HT1080 (cell line): ENCODE measurements at places on chromosomes 12 and 14.

- no peak for DNase-seq
Measured at GRCh38 chr14:65277580-65278270, 134.8 kb upstream of the FUT8 start.

- DNase-seq: no peak
Measured at GRCh38 chr14:72054911-72055310, 122.7 kb downstream of the RGS6 start.

DNA sequence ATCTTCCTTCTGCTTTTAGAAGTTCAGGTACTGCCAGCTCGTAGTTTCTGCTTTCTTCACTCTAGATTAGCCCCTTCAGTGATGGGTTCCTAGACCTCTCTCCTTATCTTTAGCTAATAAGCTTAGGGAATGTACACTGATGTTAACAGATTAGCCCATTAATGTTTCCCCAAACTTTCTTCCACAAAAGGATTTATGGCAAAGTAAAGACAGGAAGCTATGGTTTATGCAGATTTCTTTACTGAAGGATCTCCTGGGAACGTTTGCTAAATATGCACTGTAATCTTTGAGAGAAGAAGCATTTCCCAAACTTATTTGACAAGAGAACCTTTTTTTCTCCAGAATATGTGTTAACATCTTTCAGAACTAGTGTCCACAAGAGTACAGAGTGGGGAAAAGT is 4.2 kb downstream of the SOCS4 start:
- no peak for DNase-seq

GRCh38 chr12:49932023-49932422 is 18.5 kb upstream of the AQP2 start:
- DNase-seq: no peak

- no peak for DNase-seq
Measured at GRCh38 chr14:94612174-94612573, at the start of gene SERPINA3. Gene SERPINA3, plus strand, starts transcription at chr14:94612391. Its CDS starts 2,051 bp downstream, at chr14:94614442.

DNA sequence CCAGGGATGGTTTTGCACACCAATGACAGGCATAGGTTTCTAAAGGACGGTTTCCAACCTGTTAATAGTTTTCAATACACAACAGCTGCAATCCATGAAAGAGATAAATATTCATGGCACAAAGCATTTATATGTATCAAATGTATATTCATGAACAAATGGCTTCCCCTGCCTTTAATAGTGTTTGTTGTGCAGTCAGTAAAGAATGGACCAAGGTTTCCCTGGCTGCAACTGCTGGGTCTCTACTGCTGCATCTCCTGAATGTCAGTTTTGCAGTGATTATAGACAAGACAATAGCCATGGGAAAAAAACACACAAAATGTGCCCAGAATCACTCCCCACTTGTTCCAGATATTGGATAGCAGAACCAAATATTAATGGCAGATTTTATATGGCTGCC is 284.1 kb downstream of the BTG1 start:
- no peak for DNase-seq

DNA sequence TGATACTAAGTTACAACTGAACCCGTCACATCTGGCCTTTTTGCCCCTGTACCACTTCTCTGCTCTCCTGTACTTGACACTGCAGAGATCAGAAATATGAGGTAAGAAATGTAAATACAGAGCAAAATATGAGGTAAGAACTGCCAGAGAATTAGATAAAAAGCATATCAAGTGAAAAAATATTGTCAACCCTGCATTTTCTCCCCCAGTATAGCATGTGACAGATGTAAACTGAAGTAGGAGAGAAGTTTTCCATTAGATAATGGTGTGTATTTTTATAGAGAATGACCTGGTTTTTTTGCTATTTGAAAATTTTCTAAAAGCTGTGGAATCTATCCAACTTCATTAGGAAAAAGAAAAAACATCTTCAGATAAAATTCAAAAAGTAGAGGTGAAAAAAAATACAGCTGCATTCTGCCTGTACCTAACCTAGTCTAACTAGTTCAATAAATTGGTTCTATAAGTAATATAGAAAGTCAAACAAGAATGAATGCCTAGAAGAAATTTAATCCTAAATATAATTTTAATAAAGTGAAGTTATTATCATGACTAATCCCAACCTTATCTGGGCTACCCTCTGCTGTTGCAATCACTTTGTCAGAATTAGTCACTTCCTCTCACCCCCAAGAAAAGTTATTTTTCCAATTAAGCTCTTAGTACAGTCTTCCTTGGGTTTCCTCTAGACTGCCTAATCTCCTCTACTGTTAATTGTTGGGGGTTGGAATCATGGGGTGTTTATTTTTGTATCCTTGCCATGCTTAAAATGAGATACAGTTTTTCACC is 210.0 kb downstream of the RASSF9 start:
- peak; percentile 84 for DNase-seq

DNA sequence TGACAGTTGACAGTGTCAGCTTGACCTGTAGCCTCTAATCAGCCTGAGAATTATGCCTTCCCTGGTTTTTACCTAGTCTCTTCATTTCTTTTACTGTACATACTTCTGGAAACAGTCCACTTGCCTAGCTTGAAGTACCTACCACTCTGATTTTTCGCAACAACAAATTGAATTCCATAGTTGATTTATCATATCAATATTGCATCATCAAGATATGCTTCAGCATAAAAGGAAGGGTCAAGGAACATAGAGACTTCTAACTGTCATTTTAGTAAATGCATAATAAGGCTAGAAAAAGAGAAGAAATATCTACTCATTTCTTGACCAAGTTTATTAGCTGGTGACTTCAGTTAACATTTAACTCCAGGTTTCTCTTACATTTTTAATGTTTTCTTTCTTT is 174.2 kb upstream of the FAR2 start:
- no peak for DNase-seq

DNA sequence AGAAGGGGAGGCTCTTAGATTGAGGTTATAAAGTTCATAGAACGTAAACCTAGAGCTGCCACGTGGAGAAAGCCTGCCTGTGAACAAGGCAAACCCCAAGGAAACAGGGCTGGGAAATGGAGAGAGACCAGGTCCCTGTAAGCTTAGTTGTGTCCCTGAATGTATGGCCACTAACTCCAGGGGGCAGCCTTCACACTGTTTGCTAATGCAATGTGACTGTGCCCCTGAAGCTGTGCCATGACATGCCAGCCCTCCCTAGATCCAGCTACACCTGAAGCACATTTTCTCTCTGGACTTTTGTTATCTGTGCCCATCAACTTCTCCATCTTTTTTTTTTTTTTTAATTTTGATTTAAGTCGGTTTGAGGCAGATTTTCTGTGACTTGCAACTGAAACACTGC is 60.6 kb upstream of the TMCC3 start:
- peak; percentile 32 for DNase-seq

- peak; percentile 82 for DNase-seq
Measured at GRCh38 chr14:69643430-69644200, 32.2 kb downstream of the SUSD6 start.

- DNase-seq: no peak
Measured at GRCh38 chr12:50276912-50277671, 6.2 kb downstream of the LIMA1 start.

GRCh38 chr12:29066011-29066588 is 83.0 kb upstream of the FAR2 start:
- DNase-seq: peak; percentile 31

DNA sequence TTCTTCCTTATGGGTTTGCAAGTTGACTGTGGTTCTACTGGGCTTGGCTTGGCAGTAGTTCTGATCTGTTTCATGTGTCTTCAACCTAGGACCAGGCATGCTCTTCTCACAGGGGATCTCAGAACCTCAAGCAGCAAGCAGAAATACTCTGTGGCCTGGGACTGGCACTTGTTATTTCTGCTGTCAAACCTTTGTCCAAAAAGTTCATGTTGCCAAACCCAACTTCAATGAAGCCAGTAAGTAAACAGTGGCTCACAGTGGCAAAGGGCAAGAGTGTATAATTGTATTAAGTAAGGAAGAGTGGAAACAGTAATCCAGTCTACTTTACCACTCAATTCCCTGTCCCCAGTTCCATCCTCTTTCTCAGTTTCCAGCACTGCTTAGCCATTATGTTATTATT is 15.7 kb upstream of the HMGA2 start:
- DNase-seq: no peak

DNA sequence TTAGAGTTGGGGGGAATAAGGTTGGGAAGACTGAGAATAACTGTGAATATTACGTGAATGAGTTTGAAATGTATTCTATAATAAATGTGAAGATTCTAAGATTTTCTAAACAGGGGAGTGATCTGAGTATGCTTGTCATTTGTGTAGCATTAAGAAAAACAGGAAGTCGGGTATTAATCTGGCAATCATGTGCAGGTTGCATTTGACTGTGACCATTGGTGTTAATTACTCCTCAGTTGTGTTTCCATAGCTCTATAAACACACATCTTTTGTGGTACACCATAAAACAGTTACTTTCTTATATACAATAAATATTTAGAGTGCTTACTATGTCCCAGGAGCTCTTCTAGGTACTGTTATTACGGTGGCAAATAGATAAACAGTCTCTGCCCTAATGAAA is 434.4 kb upstream of the PDE3A start:
- DNase-seq: no peak

GRCh38 chr12:87883806-87884205 is 145.4 kb downstream of the C12orf50 start:
- DNase-seq: peak; percentile 14

DNA sequence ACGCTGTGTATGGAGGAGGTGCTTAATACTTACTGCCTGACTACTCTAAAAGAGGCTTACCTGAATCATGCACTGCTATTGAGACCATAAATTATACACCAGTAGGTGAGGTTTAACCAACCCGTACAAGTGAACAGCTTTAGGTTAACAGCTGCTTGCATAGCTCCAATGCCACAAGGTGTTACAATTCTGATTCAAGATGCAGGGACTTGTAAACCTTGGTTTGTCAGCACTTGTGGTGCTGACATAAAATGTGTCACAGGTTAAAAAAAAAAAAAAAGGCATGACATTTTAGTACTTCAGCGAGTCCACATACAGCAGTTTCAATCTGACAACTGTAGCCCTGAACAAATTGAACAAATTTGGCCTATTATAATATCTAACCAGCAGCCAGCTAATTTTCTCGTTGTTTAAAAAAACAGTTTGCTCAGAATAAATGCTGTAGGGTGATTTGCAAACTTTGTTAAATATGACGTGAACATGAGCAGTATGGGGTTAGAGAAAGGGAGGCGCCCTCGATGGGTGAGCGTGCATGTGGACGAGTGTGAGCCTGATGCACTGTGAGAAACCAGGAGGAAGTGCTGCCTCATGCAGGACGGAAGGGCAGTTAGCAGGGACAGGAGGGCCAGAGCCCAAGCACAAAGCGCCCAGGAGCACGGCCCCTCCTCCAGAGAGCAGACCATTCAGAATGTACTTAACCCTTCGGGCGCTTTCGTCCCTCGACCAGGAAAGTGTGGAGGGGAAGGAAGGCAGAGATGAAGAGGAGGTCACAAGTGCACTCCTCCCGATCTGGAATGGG is 44.7 kb downstream of the TCHP start:
- DNase-seq: no peak

DNA sequence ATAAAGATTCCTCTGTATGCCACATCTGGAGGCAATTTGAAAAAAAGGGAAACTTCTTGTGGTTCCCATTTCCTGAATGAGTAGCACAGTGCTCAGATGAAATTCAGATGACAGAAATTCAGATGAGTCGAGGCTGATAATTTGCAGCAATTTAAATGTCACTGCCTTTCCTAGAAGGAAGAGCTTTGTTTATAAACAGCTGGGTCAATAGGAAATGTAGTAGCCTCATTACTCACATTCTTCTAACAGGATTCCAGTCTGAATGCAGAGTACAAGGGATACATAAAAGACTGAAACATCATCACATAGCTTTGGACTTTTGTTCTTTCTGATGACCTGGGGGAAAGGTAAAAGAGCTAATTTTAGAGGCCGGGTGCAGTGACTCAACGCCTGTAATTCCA is 11.3 kb upstream of the DACT1 start:
- peak; percentile 74 for DNase-seq

- no peak for DNase-seq
Measured at GRCh38 chr12:71477609-71478008, 38.0 kb downstream of the LGR5 start.

GRCh38 chr12:103884316-103884715 is 43.3 kb upstream of the NT5DC3 start:
- DNase-seq: peak; percentile 35

DNA sequence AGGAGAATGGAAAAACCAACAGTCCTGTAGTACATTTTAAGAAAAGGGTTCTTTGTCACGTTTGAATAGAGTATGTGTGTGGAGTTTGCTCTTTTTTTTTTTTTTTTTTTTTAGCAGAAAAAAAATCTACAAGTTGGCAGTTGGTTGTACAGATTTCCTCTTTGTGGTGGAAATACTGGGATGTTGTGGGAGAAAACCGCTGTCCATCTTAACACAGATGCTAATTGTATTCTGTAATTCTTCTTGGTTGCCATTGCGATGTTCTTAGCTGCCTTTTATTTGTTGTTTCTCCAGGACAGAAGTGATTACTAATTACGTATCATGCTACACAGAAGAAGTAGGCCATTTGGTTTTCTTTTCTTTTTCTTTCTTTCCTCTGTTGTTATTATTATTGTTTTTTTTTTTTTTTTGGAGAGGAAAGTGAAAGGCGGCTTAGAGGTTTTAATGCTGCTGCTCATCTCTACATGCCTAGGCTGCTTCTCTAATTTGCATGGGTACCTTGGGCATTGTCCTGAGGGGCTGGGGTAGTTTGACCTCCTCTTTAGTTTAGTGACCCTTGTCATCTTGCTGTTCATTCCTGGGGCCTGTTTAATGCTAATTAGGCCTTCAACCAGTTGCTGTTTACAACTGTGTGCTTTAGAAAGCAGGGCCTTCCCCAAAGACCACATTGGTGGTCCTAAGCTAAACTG is 94.7 kb downstream of the TMTC2 start:
- no peak for DNase-seq

- peak; percentile 69 for DNase-seq
Measured at GRCh38 chr12:68106160-68106559, 53.4 kb downstream of the IFNG start.

- no peak for DNase-seq
Measured at GRCh38 chr14:34383839-34384238, 78.2 kb downstream of the SPTSSA start.

DNA sequence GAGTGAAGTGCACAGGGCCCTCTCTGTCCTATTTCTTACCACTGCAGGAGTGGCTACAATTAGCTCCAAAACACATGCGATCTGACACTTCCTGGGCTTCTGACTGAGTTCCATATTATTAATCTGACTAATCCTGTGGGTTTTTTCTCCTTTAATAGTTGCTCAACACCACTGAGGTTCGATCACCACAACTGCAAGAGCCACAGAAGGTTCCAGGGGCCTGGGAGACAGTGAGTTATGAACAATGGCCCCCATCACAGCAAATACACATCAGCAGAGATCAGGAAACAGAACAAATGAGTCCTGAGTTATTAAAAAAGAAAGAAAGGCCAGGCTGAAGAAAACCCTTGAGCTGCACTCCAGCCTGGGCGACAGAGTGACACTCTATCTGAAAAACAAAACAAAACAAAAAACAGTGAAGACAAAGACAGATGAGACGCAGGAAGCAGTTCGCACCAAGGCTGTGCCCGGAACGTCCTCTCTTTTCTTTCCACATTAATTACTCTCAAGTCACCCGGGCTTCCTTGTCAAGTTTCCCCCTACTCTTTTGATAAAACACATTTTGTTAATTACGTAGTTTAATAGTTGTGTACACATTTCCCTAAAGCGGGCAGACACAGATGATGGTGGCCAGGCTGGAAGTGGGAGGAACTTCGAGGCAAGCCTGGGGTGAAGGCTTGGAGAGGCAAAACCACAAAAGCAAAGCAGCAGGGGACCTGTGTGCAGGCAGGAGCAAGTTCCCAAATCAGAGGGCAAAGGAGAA is 42.7 kb downstream of the CDC42BPB start:
- peak; percentile 42 for DNase-seq

GRCh38 chr12:105223352-105223845 is 12.6 kb downstream of the APPL2 start:
- DNase-seq: no peak
